G401 (cell line): ENCODE measurements at places on chromosomes 3 and 15.

- DNase-seq: no peak
Measured at GRCh38 chr3:112512320-112512719, 13.0 kb upstream of the BTLA start.

- no peak for DNase-seq
Measured at GRCh38 chr3:159773706-159774105, 214.9 kb upstream of the IL12A start.

DNA sequence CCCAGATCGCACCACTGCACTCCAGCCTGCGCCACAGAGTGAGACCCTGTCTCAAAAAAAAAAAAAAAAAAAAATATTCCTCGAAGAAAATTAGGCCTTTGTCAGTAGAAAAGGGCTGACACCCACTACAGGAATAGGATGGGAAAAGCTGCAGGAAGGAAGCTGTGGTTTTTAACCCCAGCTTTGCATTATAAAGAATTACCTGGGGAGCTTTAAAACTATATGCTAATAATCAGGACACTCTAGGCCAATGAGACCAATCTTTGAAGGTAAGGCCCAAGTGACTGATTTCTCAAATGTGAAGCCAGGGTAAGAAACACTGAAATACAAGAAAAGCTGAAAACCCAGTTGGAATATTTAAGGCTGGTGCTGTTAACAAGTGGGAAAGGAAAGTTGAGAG is 74.3 kb downstream of the RBPMS2 start:
- DNase-seq: no peak

- peak; percentile 30 for DNase-seq
Measured at GRCh38 chr3:114333180-114333922, 39.5 kb downstream of the TIGIT start.

GRCh38 chr3:175287361-175287963 is 428.3 kb downstream of the NAALADL2 start:
- DNase-seq: peak; percentile 11

DNA sequence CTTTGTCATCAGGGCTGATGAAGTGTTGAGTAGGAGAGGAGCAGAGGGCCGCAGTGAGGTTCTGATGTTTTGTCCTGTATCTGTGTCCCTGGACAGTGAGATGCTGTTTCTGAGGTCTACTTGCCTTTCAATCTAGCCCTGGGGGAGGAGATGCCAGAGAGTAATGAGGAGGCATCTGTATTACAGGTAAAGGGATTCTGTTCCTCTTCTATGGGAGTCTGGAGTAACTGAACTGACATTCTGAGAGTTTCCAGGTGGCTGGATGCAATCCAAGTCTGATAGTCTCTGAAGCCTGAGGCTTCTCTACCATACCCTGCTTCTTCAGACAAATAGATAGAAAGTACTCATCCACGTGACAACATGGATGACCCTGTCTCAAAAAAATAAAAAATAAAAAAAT is 60.9 kb downstream of the IL12A start:
- no peak for DNase-seq

- no peak for DNase-seq
Measured at GRCh38 chr3:177069514-177070329, 127.6 kb downstream of the TBL1XR1 start.
